NCI-H1105 treated with DMSO at 0.1 percent for 48 hours (cell line): ENCODE measurements at places on chromosomes 13 and 19.

GRCh38 chr19:11098327-11098726, 9.1 kb downstream of the LDLR start:
- no peak for DNase-seq

DNA sequence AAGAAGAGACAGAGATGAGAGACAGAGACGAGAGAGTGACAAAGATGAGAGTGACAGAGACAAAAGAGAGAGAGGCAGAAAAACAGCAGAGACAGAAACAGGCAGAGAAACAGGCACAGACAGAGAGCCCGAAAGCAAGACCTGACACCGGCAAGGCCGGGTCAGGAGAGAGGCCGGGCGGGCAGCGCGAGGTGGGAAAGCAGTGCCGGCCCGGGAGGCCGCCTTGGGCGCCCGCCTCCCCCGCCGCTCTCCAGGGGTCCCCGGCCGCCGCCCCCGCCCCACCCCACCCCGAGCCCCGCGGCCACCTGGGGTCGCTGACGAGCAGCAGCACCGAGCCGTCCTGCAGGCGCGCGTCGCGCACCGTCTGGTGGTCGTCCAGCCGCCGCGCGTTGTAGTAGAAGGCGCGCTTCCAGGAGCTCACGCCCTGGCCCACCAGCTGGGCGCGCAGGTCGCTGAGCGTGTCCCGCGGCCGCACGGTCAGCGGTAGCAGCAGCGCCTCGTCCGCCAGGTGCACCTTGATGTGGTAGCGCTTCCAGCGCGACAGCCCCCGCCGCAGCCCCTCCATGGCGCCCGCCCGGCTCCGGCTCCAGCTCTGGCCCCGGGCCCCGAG, at the start of gene TINCR:
TINCR (minus strand) TSS at position 594 of the 610 bp plus-strand sequence.
- no peak for DNase-seq

GRCh38 chr13:53237696-53238095, 209.1 kb downstream of the OLFM4 start:
- no peak for DNase-seq

GRCh38 chr13:105764486-105764885, 771.0 kb downstream of the EFNB2 start:
- DNase-seq, result no peak

- DNase-seq, result no peak
These were observed 542 bp downstream of the CACNG7 start for GRCh38 chr19:53909471-53910169.

GRCh38 chr13:22201375-22201925, 530.6 kb downstream of the FGF9 start:
- no peak for DNase-seq

- no peak for DNase-seq
These were observed 746.9 kb downstream of the EFNB2 start for GRCh38 chr13:105788530-105788929.

- no peak for DNase-seq
These were observed 27.0 kb downstream of the SLC10A2 start for GRCh38 chr13:103039183-103039582.

- DNase-seq, result no peak
These were observed 5.5 kb downstream of the EEF2 start for GRCh38 chr19:3979674-3980352.

GRCh38 chr19:52336791-52337381, 843 bp downstream of the ZNF610 start:
- DNase-seq, result no peak

- no peak for DNase-seq
These were observed 6.1 kb downstream of the SLC35E1 start for GRCh38 chr19:16566161-16566560.

- no peak for DNase-seq
These were observed 28.9 kb upstream of the MED4 start for GRCh38 chr13:48123812-48124211.

GRCh38 chr13:50366488-50367174, 351.4 kb downstream of the KCNRG start:
- DNase-seq, result peak; percentile 84
